ENCODE measurements at places on chromosomes 2 and 18. TPM values are rescaled to one million over a fixed set of nuclear protein-coding genes. Genes with fewer than 3 reads are reported as not detected.

The ALLC gene
- total RNA-seq: not detected

The CNNM4 gene
- 5.9 TPM for total RNA-seq

The CRYGC gene
- total RNA-seq: not detected

The UGT1A1 gene
- total RNA-seq: not detected

The RPRM gene
- not detected for total RNA-seq

The PAX3 gene
- total RNA-seq: not detected

The CCDC88A gene
- 30.9 TPM for total RNA-seq

The SERPINB10 gene
- 1.1 TPM for total RNA-seq

The PCARE gene
- not detected for total RNA-seq

The KCNJ13 gene
- total RNA-seq: not detected

The SLC38A11 gene
- total RNA-seq: 0.57 TPM

The REG3G gene
- not detected for total RNA-seq

The SERPINB11 gene
- total RNA-seq: not detected

The DPYSL5 gene
- not detected for total RNA-seq

The RND3 gene
- 269 TPM for total RNA-seq

The G6PC2 gene
- total RNA-seq: not detected

The LIMS3 gene
- 3.1 TPM for total RNA-seq

The KRTCAP3 gene
- total RNA-seq: not detected

The GPR39 gene
- 21.2 TPM for total RNA-seq

The SLC39A6 gene
- 100 TPM for total RNA-seq

The LCT gene
- total RNA-seq: not detected

The SIX2 gene
- total RNA-seq: under 0.01 TPM

The CLHC1 gene
- 7.2 TPM for total RNA-seq

The CD207 gene
- total RNA-seq: not detected

The FOXD4L1 gene
- total RNA-seq: 0.14 TPM

The GPC1 gene
- 51.9 TPM for total RNA-seq

The MOGAT1 gene
- not detected for total RNA-seq

The STEAP3 gene
- total RNA-seq: 74.0 TPM

The MC4R gene
- not detected for total RNA-seq

The LHCGR gene
- not detected for total RNA-seq

The LIMS1 gene
- 148 TPM for total RNA-seq

The LRP2 gene
- total RNA-seq: not detected

The MOCOS gene
- total RNA-seq: 24.9 TPM

The TEX51 gene
- not detected for total RNA-seq

The ANKRD30B gene
- 0.88 TPM for total RNA-seq

The IGFBP5 gene
- total RNA-seq: 541 TPM

The CIAO1 gene
- 115 TPM for total RNA-seq

The FECH gene
- total RNA-seq: 31.1 TPM

The ANO7 gene
- 0.22 TPM for total RNA-seq

The NEB gene
- 0.29 TPM for total RNA-seq

The HSBP1L1 gene
- total RNA-seq: 20.4 TPM

The GALR1 gene
- not detected for total RNA-seq

The AOX1 gene
- 11.9 TPM for total RNA-seq
